NCI-H82 (cell line): ENCODE measurements at places on chromosomes 11 and 22.

- DNase-seq: no peak
Observed at GRCh38 chr11:126991596-126991995, 9.0 kb downstream of the KIRREL3 start.

DNA sequence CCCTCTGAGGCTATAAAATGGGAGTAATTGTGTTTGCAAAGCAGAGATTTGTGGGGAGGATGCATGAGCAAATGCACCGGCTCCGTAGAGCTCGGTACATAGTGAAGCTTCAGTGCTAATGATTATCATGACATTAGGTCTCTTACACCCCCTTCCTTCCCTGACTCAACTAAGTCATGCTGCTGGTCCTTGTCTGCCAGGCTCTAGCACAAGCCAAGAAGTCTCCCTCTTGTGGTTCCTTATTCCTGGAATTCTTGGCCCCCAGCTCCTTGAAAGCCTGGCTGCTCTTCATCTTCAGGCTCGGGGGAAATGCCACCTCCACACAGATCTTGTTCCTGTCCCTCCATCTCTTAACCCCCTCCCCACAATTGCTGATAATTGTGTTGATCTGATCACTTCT is 45.7 kb upstream of the SYT13 start:
- no peak for DNase-seq

DNA sequence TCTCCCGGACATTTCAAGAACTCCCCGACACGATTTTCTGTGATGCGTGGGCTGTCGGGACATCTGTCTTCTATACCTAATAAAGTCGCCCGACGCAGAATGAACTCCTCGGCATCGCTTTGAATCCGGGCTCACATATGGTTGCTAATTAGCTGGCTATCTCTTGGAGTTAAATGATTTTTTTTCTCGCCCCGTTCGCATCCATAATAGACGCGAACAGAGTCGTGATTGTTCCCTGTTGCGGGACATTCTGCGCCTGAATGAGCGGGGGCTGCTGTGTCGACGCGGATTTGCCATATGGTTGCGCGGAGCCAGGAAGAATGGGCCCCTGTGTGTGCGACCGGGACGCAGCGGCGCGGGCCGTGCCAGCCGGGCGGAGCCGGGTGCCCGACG is 16.4 kb downstream of the CDKN1C start:
- no peak for DNase-seq

DNA sequence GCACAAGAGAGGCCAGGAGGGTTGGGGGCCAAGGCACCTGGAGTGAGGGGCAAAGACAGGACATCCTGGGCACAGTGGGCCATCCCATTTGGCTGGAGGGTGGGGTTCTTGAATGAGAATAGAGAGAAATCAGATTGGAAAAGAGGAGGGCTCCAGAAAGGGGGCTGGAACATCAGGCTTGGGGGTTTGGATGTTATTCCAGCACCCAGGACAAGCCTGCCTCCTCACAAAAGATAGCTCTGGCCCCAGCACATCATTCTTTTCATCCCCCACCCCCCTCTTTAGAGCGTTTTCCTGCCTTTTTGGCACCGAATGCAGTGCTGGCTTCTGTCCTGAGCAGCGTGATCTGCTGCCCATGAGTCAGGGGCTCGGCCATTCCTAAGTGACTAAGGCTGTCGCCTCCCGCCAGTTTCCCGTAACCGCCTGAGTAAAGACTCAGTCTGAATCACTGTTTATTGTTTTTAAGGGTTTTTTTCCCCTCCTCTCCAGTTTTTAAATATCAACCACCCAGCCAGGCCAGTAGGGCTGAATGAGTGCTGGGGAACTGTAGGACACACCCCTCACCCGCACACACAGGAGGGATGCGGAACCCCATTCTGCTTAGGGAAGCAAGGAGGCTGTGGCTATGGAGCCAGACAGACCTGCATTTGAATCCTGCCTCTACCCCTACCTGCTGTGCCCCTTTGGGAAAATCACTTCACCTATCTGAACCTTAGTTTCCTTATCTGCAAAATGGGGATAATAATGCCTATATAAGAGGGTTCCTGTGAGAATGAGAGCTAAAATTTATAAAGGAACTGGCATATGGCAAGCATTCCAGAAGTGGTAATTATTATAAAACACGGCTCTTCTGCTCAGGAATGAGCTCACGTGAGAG is 32.4 kb upstream of the NAV2 start:
- no peak for DNase-seq

GRCh38 chr22:36928196-36928595 is 14.8 kb downstream of the CSF2RB start:
- DNase-seq: no peak

DNA sequence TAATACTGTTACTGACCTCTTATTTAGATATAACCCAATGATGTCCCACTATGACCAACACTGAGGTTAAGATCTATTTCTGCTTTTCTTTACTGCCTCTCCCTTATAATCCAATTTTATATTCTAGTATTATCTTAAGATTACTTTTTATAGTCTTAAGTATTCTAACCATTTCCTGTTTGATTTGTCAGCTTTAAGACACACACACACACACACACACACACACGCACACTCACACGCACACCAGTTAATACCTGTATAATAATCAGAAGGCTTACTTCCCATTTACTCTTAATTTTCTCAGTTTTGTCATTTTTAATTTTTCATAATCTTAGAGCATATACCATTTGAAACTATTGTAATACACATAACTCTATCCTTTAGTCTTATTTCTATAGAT is 226.0 kb upstream of the C11orf87 start:
- no peak for DNase-seq

GRCh38 chr11:96708219-96708878 is 318.5 kb downstream of the JRKL start:
- DNase-seq: peak; percentile 23

GRCh38 chr22:31904651-31905050 is 39.7 kb upstream of the YWHAH start:
- no peak for DNase-seq

DNA sequence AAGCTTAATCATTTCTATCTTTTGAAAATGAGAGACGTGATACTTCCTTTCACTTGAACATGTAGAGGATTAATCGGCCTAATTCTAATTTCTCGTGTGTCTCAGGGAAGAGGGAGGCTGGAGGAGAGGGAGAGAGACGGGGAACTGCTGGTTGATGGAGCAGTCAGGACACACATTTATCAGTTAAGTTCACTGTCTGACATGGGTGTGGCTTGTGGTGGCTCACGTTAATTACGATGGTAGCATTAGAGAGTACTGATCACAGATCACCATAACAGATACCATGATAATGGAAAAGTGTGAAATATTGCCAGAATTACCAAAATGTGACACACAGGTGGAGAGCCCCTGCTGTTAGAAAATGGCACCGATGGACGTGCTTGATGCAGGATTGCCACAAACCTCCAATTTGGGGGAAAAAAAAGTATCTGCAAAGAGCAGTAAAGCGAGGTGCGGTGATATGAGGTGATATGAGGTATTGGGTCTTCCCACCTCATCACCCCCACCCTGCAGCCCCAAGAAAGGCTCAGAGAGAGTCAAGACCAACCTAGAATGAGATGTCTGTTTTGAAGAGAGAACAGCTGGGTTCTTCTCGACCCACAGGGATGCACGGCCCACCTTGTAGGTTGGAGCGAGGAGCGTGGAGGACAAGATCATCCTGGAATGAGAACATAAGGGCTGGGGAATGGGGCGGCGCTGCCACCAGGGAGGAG is 19.7 kb downstream of the ZBED4 start:
- no peak for DNase-seq

GRCh38 chr11:46969379-46969778 is 32.8 kb downstream of the CSTPP1 start:
- no peak for DNase-seq

GRCh38 chr11:102427068-102427467 is 25.5 kb downstream of the TMEM123 start:
- no peak for DNase-seq

- DNase-seq: peak; percentile 8
Observed at GRCh38 chr11:126809514-126810289, 190.9 kb downstream of the KIRREL3 start.

DNA sequence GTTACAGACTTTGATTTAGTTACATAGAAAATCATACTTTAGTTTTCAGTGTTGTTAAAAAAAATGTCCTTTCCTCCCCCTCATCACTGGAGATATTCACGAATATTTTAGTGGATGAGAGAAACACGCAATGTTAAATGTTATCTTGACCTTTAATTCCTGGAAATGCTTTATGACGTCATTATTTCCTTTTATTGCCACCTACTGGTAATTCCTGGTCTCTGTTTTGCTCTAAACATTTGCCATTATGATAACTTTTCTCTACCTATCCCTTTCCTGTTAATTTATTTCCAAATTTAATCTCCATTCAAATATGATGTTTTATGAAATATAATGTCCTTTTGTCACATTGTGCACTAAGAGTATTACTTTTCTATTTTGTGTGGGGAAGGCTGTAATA is 770.6 kb downstream of the FAM181B start:
- peak; percentile 2 for DNase-seq

GRCh38 chr11:130831976-130832375 is 84.3 kb downstream of the SNX19 start:
- no peak for DNase-seq

GRCh38 chr11:7512525-7513233 is 1.1 kb upstream of the PPFIBP2 start:
- DNase-seq: peak; percentile 69

DNA sequence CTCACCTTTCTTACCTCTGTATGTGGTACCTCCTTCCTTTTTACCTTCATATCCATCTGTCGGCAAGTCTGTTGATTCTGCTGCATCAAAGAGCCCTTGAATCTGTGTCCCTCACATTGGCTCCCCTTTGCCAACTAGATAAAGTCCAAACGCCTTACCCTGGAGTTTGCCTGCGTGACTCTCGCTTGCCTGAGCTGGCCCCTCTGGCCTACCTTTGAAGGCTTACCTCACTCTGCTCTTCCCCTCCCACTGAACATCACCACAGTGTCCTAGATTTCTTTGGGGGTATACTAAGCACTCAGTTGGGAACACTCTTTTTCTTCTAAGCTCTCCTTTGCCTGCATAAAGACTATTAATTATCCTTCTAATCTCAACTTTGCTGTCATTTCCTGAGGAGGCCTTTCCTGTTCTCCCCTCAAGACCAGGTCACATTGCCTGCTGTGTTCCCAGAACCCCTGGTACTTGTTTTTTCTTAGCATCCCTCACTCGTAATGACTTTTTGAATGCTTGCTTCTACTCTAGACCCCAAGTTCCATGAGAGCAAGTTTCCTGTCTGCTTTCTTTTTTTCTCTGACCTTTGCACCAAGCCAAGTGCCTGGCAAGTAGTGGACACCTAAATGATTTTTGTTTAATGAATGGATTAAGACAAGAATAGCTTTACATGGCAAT is 67.8 kb upstream of the ADORA2A start:
- DNase-seq: peak; percentile 26
